CD4-positive, alpha-beta T cell treated with Interleukin-6 at 100 ng/mL for 8 hours (primary cell): ENCODE measurements at places on chromosomes 1 and 21.
A peak's percentile ranks its signal among the peaks of the same experiment; 100 is the strongest.

GRCh38 chr1:37892151-37893047 is 33.0 kb upstream of the MTF1 start:
- DNase-seq: no peak

GRCh38 chr1:175219774-175220173 is 27.2 kb upstream of the KIAA0040 start:
- DNase-seq: no peak

GRCh38 chr21:22063140-22063539 is 1064.9 kb downstream of the NCAM2 start:
- no peak for DNase-seq

DNA sequence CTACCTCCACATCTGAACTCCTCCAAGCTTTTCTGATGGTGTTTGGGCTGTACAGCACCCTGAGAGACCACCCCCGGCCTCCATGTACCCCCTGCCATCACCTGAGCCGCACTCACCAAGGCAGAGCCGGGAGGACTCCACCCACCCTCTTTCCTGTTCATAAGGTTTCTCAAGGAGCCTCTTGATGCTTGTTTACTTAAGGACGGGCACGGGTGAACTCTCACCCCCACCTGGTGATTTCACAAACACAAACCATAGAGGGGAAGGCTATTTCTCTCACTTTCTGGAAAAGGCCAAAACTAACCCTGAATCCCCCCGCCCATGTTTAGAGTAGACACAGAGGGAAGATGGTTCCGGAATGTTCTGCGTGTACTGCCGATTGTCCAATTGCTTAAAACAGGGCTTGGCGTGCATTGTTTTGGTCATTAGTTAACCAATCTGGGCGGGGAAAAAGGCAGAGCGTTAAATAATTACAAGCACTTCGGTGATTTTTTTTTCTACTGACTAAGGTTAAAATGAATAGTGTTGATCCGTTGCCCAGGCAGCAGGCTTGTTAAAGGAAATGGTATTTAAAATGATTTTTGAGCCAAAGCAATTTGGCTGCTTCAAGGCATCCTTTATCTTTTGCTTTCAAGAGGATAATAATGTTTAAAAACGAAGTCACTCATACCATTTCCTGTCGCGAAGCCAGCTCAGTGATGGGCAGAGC is 279.8 kb upstream of the VAMP3 start:
- no peak for DNase-seq

GRCh38 chr1:50246869-50247268 is 138.1 kb downstream of the ELAVL4 start:
- no peak for DNase-seq

GRCh38 chr1:32221581-32221979 is 573 bp downstream of the TMEM234 start:
- no peak for DNase-seq

GRCh38 chr1:19010995-19011844 is 54.7 kb upstream of the IFFO2 start:
- DNase-seq: peak; percentile 63

GRCh38 chr1:180237869-180238476 is 7.9 kb downstream of the LHX4 start:
- DNase-seq: no peak

DNA sequence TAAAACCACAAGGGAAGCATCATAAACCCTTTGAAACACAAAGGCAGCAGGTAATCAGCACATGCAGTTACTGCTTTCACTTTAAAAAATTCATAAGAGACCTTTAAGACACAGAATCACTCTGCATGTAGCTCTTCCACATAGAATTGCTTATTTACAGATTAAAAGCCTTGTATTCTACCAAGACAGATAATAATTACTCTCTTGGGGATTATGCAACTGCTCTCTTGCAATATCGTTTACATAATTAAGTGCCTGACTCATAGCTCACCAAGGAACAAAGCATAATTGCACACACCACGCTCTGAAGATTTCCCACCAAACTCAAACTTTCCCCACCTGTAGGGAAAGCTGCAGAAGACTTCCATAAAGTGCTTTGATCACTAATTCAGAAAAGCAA is 87.9 kb downstream of the VAV3 start:
- DNase-seq: no peak

DNA sequence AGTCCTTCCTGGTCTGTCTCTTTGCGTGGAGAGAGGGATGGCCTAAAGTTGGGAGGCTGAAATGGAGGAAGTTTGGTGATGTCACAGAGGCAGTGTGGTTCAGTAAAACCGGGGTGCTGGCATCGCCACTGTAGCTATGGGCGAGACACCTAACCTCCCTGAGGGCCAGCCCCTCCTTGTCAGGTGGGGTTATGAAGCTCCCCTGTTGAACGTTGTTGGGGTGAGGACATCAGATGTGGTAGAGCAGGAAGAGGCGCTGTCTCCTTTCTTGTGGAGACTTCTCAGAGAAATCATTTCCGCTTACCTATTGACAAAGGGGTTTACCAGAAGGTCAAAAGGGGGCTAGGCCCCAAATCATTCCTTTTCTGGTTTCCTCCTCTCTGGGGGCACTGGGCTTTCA is 294.7 kb downstream of the SIPA1L2 start:
- DNase-seq: peak; percentile 41

GRCh38 chr1:106780066-106780465 is 276.4 kb upstream of the PRMT6 start:
- no peak for DNase-seq

DNA sequence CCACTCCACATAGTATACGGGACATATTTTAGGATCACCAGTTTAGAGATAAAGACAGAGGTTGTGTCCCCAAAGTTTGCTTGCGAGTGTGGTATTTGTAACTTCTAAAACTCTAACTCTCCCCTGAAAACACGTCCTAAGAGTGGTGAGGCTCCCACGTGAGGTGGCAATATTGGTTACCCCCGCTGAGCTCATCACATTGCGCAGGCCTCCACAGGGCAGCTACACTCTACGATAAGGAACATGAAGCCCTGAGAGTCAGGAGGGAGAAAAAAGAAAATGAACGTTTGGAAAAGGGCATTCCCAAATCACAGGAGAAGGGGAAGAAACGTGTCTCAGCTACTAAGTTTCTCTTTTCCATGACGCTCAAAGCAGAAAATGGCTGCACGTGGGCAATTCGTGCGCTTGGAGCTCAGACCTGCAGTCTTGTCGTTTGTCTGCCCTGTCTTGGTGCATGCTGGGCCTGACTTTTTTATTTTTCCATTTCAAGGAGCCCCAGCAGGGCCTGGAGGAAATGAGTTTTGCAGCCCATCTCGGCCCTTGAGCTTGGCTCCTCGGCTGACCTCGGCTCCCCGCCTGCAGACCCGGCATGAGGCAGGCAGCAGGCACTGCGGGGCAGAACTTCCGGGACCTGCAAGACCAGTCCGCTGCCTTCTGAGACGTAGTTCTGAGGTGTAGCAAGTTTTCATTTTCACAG is 25.7 kb downstream of the ERG start:
- DNase-seq: no peak

- DNase-seq: no peak
Measured at GRCh38 chr1:184986250-184986649, 11.9 kb upstream of the NIBAN1 start.

DNA sequence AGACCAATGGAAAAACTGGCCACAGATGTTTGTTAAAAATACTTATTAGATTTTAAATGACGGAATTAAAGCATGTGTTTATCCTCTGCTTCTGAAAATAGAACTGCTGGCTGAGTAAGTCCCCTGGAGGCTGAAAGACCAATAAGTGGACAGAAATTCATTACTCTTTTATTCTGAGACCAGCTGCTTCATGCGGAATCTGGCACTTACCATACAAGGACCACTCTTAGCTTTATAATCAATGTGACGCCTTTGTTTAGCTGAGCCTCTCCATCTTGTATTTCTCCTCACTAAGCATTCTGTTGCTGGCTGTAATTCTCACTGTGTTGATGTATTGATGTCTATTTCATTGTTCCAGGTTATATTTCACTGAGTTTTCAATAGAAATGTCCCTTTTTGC is 6.3 kb upstream of the EXO1 start:
- DNase-seq: no peak

DNA sequence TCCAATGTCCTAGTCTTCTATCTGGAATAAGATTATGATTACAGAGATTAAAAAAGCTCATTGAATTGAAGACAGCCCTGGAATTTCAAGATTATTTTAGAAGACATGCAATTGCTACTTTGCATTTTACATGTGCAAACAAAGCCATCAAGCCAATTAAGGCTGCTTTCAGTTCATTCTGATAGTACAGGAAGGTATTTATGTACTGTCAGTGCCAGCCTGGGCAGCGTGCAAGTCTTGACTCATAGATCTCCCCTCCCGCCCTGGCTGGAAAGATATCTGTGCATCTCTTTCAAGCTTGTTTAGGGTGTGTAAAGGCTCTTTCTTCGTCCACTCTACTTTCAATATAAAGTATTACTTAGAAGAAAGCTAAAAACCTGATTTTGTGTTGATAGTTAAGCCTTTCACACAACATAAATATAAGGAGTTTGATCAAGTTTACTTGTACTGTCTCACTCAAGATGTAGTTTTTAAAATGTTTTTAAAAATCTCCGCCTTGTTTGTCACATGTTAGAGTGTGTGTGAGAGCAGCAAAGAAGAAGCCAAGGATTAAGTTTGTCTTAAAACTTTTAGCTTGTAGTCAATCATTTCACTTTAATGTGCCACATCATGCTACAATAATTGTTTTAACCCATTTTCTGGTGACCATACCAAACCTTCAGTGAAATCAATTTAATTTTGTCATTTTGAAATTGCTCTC is 13.6 kb upstream of the LYPLAL1 start:
- DNase-seq: no peak

DNA sequence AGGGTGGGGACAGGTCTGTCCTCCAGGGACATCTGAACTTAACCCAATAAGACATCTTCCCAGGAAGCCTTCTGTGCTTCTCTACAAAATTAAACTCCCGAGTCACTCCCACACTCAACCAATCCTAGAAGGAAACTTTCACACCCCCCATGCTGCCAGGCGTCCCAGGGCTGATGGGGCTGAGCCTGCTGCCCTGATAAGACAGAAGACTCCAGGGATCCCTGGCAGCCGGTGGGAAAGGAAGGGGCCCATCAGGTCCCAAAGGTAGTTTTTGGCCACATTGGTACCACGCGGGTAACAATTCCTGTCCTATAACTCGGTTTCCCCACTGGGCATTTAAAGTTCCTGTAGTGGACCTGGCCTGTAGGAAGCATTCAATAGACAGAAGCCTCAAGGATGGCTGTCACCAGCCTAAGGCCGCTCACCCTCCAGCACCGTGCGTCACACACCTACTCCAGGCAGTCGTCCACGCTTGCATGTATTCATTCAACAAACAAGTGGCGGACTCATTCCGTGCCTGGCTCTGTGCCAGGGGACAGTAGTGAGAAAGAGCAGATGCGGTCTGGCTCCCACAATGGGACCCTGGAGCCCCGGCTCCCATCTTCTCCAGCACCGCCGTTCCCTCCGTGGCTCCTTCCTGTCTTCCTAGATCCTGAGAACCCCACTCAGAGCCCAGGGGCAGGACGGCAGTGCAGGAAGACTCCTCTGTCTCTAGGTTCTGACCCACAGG is 465.2 kb downstream of the NPHP4 start:
- no peak for DNase-seq

- DNase-seq: peak; percentile 41
Measured at GRCh38 chr21:41068967-41069642, 98.9 kb upstream of the BACE2 start.

GRCh38 chr1:187605736-187606135 is 777.0 kb downstream of the PLA2G4A start:
- no peak for DNase-seq

DNA sequence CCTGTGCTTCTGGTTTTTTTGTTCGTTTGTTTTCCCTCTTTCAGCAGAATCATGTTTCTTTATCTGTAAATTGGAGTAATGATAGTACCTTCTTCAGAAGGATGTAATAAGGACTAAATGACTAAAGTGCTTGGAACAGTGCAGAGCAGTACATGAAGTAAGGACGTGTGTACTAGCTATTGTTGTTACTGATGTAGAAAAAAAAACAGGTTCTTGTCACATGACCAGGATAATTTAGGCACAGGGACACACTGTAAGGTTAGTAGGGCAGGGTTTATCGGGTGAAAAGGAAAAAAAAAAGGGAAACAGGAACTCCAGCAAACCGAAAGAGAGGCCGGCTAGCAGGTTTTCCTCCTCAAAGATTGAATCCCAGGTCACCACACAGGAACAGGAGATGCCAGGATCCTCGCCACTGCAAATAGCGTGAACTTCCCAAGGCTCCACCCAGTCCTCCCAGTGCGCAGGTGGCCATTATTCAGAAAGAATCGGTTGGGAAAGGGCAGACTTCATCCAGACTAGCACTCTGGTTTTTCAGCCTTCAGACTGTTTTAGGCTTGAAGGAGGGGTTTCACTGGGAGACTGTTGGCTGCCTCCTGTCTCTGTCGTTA is 63.8 kb upstream of the PRRC2C start:
- DNase-seq: no peak

- DNase-seq: no peak
Measured at GRCh38 chr1:58732087-58732775, 32.4 kb upstream of the MYSM1 start.

DNA sequence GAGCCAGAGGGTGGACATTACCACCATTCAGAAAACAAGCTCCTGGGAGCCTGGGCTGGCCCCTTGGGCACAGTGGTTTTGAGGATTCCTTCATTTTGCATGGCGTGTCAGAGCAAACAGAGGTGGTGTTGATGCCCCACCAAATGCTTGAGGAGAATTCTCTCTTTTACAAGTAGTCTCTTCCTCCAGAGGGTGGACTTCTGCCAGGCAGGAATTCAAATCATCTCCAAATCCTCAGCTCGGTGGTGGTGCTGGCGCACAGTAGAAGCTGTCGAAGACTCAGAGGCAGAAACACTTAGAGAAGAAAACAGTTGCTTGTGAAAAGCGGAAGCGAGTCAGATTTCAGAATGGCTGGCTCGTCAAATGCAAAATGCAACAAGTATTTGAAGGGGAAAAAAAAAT is 3.4 kb upstream of the CHI3L1 start:
- DNase-seq: no peak

- no peak for DNase-seq
Measured at GRCh38 chr1:21751281-21751680, 31.7 kb downstream of the USP48 start.

DNA sequence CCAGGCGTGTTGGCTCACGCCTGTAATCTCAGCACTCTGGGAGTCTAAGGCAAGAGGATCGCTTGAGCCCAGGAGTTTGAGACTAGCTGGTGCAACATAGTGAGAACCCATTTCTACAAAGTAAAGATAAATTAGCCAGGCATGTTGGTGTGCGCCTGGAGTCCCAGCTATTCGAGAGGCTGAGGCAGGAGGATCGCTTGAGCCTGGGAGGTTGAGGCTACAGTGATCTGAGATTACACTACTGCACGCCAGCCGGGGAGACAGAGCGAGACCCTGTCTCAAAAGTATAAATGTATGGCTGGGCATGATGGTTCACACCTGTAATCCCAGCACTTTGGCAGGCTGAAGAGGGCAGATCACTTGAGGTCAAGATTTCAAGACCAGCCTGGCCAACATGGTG is 51.5 kb upstream of the LBR start:
- no peak for DNase-seq

GRCh38 chr1:203711251-203712007 is 53.6 kb upstream of the LAX1 start:
- no peak for DNase-seq

GRCh38 chr1:43858324-43858723 is 75.3 kb upstream of the ARTN start:
- no peak for DNase-seq

GRCh38 chr1:109399326-109399957 is 1.7 kb upstream of the SORT1 start:
- peak; percentile 48 for DNase-seq
